ENCODE measurements at places on chromosomes 4 and X.

- H3K27ac ChIP-seq, result no peak overlapping the region
- DNase-seq, result no peak
- H3K4me1 ChIP-seq, result no peaks in the 10 kb centered on the region
- H3K27me3 ChIP-seq, result no peaks in the 10 kb centered on the region
- H3K36me3 ChIP-seq, result no peaks in the 10 kb centered on the region
Observed at GRCh38 chr4:189285377-189285776, 655.3 kb upstream of the FRG1 start.

- peaks cover 3% of the 10 kb centered on the region for H3K27me3 ChIP-seq
- no peak overlapping the region for H3K27ac ChIP-seq
- no peak overlapping the region for H3K4me3 ChIP-seq
- H3K36me3 ChIP-seq, result no peaks in the 10 kb centered on the region
Observed at GRCh38 chr4:176433983-176434382, 114.2 kb downstream of the SPCS3 start.

DNA sequence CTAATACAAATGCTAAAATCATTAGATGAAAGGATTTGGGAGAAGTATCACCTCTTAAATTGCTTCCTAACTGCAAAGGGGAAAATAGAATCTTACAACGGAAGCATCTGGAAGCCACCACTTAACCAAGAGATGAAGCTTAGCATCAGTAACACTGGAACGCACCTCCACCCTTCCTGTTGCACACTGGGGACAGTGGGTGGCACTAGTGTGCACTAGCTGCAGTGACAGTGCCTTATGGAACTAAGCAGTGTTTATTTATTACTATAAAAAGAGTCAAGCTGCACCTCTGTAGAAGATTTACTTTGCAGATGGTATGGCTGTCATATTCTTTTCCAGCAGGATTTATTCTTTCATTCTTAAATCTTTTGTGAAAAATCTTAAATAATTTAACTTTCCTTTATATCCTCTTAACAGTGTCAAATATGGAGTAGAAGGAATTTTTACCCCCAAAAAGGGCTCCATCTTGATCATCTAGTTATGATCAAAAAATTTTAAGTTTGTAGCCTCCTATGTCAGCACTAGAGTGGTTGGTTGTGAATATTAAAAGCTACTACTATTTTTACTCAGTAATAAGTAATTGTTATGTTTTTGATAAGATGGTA is 76.7 kb downstream of the SCD5 start:
- H3K27ac ChIP-seq, result no peak overlapping the region
- no peak for DNase-seq
- H3K4me3 ChIP-seq, result no peak overlapping the region
- H3K27me3 ChIP-seq, result no peaks in the 10 kb centered on the region
- no peaks in the 10 kb centered on the region for H3K36me3 ChIP-seq

DNA sequence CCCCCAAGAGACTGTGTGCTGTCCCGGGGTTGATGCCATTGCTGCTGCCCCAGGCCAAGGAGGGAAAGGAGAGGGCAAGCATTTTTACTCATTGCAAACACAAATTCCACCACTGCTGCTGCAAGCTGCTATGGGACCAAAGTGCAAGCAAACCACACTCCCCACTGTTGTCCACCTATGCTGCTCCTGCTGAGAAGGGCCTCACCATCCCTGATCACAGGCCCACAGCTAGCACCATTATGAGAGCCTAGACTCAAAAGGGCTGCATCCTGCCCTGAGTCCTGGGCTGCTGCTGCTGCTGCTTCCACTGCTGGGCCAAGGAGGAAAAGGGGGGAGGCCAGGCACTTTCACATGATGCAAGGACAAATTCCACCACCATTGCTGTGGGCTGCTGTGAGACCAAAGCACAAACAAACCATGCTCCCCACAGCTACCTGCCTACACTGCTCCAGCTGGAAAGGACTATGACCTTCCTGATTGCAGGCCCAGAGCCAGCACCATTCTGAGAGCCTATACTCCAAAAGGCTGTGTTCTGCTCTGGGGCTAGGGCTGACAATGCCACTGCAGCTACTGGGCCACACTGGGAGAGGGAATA is 218.2 kb upstream of the ZCCHC13 start:
- H3K36me3 ChIP-seq, result no peaks in the 10 kb centered on the region
- H3K27me3 ChIP-seq, result no peaks in the 10 kb centered on the region
- H3K4me3 ChIP-seq, result no peak overlapping the region
- no peak overlapping the region for H3K27ac ChIP-seq
- no peak for DNase-seq
- H3K4me1 ChIP-seq, result no peaks in the 10 kb centered on the region

DNA sequence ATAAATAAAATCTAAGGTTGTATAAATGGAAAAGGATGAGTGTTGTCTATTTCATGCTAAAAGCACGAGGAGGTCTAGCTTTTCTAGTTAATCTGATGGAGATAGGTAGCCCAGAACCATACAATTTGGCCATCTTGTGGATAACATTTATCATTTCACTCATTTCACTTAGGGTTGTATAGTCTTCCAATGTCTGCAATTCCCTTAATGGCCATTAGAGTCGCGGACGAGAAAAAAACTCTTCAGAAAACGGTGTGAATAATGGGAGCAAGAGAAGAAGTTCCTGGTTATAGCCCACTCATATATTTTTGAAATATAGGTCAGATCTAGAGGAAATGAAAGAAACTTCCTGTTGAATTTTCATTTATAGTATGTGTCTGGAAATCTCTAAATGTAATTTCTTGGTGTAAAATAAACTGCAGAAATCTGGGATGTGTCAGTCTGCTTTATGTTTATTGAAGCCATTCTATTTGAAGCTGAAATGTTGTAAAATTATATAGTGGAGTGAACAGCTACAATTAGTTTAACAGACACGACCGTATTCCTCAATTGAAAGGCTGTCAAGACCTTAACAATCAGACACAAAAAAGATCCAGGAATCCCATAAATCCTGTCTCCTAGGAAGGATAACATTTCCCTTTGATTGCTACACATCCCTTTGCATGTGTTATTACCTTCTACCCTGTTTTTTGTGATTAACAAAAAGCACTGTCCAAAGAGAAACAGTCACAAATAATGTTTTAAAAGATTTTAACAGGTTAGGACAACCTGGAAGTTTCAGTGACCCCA is 47.7 kb upstream of the MGST2 start:
- no peak for DNase-seq
- no peaks in the 10 kb centered on the region for H3K36me3 ChIP-seq
- no peaks in the 10 kb centered on the region for H3K4me1 ChIP-seq
- H3K27me3 ChIP-seq, result no peaks in the 10 kb centered on the region
- H3K27ac ChIP-seq, result no peak overlapping the region

DNA sequence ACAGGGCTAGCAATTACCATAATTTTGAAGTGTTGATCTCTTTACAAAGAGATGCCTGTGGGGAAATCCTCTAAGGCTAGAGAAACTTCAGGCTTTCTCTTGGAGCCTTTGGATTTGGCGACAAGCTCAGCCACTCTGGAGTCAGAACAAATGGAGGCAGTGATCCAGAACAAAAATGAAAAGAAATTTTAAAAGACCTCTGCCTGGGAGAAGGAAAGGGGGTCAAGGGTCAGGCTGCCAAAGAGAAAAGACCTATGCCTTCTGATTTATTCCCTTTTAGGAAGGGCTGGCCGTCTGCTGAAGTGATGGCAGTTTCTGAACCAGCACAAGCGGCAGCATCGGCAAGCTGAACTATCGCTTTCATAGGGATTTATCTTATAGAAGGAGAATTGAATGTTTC is 140.8 kb upstream of the SFRP2 start:
- no peaks in the 10 kb centered on the region for H3K4me1 ChIP-seq
- H3K4me3 ChIP-seq, result no peak overlapping the region
- H3K36me3 ChIP-seq, result no peaks in the 10 kb centered on the region
- DNase-seq, result no peak
- H3K27me3 ChIP-seq, result no peaks in the 10 kb centered on the region

GRCh38 chr4:41257257-41257901 is 651 bp downstream of the UCHL1 start:
- peaks cover 22% of the 10 kb centered on the region for H3K27me3 ChIP-seq
- H3K27ac ChIP-seq, result no peak overlapping the region
- no peak overlapping the region for H3K4me3 ChIP-seq
- H3K36me3 ChIP-seq, result no peaks in the 10 kb centered on the region
- no peak for DNase-seq

DNA sequence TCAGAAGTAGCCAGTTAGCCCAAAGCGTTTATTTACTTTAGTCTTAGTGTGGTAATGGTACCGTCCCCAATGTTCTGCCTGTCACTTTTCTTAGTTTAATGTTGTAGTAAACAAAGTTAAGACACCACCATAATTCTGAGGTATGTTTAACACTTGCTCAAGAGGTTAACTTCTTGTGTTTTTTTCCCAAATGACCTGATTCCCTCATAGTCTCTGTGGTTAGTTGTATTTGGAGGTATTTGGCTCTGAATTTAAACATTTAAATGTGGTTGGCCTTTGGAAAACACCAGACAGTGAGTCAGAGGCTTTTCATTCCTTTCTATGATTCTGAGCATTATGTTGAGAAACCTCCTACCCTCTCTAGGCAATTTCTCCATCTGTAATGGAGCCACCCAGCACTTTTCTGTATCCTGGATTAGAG is 47.9 kb downstream of the CXCL1 start:
- H3K4me1 ChIP-seq, result no peaks in the 10 kb centered on the region
- H3K27me3 ChIP-seq, result no peaks in the 10 kb centered on the region
- no peak for DNase-seq
- H3K36me3 ChIP-seq, result no peaks in the 10 kb centered on the region
- H3K4me3 ChIP-seq, result no peak overlapping the region

DNA sequence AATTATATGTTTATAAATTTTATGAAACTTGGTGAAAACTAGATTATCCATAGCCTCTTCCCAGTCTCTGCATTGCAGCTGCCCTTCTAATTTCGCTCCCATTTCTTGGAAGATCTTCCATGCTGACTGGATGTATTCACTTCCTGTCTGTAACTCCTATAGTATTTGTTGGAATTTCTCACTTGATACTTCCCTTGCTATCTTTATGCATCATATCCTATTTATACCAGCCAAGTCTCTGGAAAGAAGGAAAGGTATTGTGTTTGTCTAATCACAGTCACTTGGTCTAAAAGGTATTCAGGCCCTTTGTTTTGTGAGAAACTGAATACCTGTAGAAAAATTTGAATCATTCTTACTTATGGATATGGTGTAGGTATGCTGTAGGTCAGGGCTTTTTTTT is 870.9 kb upstream of the FRG1 start:
- no peak overlapping the region for H3K27ac ChIP-seq
- H3K4me3 ChIP-seq, result no peak overlapping the region
- no peaks in the 10 kb centered on the region for H3K4me1 ChIP-seq
- no peaks in the 10 kb centered on the region for H3K27me3 ChIP-seq
- no peaks in the 10 kb centered on the region for H3K36me3 ChIP-seq
- no peak for DNase-seq

DNA sequence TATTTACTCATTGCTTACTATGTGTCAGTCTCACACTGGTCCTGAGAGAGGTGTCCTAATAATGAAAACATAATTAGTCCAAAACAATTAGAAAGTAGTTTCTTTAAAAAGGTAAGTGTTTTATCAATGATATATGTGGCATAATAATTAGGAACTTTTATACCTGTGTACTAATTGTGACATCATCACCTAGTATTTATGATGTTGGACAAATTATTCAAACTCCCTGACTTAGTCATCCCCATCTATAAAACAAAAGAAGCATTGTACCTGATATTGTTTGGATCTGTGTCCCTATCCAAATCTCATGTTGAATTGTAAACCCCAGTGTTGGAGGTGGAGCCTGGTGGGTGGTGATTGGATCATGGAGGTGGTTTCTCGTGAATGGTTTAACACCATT is 15.8 kb upstream of the ARHGEF38 start:
- no peak overlapping the region for H3K27ac ChIP-seq
- no peaks in the 10 kb centered on the region for H3K36me3 ChIP-seq
- H3K4me3 ChIP-seq, result no peak overlapping the region
- no peaks in the 10 kb centered on the region for H3K4me1 ChIP-seq
- H3K27me3 ChIP-seq, result no peaks in the 10 kb centered on the region

Measured in CD4-positive, alpha-beta T cell (primary cell).